ENCODE measurements at places on chromosomes 12 and 14.

- no peak overlapping the region for H3K27ac ChIP-seq
- H3K4me1 ChIP-seq, result no peaks in the 10 kb centered on the region
- no peaks in the 10 kb centered on the region for H3K36me3 ChIP-seq
- H3K27me3 ChIP-seq, result no peaks in the 10 kb centered on the region
Observed at GRCh38 chr12:11577658-11578260, 71.7 kb upstream of the ETV6 start.

- H3K27ac ChIP-seq, result no peak overlapping the region
Observed at GRCh38 chr14:98385851-98386250, 886.1 kb downstream of the BCL11B start.

- no peaks in the 10 kb centered on the region for H3K27me3 ChIP-seq
- H3K36me3 ChIP-seq, result no peaks in the 10 kb centered on the region
Observed at GRCh38 chr12:130203151-130203550, 40.9 kb downstream of the FZD10 start.

GRCh38 chr12:69936214-69936731 is 111.2 kb downstream of the MYRFL start:
- DNase-seq, result no peak
- no peak overlapping the region for H3K27ac ChIP-seq
- no peak overlapping the region for H3K4me3 ChIP-seq
- no peaks in the 10 kb centered on the region for H3K27me3 ChIP-seq

DNA sequence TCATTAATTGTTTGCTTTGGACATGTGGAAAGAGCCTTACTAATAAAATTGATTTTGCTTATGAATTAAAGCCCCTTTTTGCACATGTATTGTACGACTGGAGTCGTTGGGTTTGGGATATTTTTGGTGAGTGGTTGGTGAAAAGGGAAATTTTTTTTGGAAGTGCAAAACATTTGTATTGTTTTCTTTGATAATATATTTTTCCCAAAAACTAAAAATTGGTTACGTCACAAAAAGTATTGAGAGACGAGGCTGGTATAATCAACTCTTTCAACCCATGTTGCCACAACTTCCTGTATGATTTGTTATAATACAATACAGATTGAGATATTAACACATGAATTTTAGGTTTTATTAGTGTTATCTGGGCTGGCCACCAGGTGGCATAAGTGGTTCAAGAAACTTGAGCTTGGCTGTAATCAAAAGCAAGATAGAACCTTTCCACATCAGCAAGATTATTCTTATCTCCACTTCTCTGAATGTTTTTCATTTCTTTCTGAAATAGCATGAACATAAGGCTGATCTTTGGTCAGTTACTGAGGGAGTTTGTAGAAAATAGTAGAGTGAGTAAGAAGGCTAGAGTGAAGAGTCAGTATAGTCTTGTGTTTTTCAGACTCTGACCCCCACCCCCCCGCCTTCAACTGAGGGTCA is 8.7 kb downstream of the NGDN start:
- H3K4me1 ChIP-seq, result no peaks in the 10 kb centered on the region
- no peak overlapping the region for H3K27ac ChIP-seq
- no peaks in the 10 kb centered on the region for H3K36me3 ChIP-seq
- H3K27me3 ChIP-seq, result no peaks in the 10 kb centered on the region

DNA sequence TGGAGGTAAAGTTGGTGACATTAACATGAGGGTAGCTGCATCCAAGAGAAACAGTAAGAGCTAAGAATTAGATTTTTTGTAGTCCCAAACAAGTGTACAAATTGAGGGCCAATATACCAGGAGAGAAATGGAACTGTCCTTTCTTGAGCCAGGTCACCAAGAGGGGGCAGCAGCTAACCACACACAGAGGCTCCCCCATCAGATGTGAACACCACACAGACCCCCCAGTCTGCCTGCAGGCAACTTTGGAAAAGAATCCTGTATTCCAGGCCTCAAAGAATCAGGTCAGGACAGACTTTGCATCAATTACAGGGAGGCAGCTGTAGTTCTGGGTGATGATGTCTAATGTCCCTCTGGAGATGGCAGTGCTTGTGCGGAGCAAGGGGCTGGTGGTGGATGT is 77.9 kb downstream of the SPTB start:
- peak; percentile 20 for DNase-seq
- H3K27ac ChIP-seq, result no peak overlapping the region
- no peaks in the 10 kb centered on the region for H3K4me1 ChIP-seq
- no peak overlapping the region for H3K4me3 ChIP-seq
- H3K36me3 ChIP-seq, result no peaks in the 10 kb centered on the region
- H3K27me3 ChIP-seq, result no peaks in the 10 kb centered on the region

- no peak overlapping the region for H3K4me3 ChIP-seq
- DNase-seq, result no peak
- H3K27me3 ChIP-seq, result no peaks in the 10 kb centered on the region
Observed at GRCh38 chr12:60421741-60422140, 825.9 kb downstream of the SLC16A7 start.

GRCh38 chr14:98893675-98894074 is 378.3 kb downstream of the BCL11B start:
- no peaks in the 10 kb centered on the region for H3K27me3 ChIP-seq
- no peak overlapping the region for H3K4me3 ChIP-seq
- no peaks in the 10 kb centered on the region for H3K36me3 ChIP-seq

GRCh38 chr14:100729982-100730381 is 3.3 kb downstream of the DLK1 start:
- H3K36me3 ChIP-seq, result no peaks in the 10 kb centered on the region
- DNase-seq, result no peak

DNA sequence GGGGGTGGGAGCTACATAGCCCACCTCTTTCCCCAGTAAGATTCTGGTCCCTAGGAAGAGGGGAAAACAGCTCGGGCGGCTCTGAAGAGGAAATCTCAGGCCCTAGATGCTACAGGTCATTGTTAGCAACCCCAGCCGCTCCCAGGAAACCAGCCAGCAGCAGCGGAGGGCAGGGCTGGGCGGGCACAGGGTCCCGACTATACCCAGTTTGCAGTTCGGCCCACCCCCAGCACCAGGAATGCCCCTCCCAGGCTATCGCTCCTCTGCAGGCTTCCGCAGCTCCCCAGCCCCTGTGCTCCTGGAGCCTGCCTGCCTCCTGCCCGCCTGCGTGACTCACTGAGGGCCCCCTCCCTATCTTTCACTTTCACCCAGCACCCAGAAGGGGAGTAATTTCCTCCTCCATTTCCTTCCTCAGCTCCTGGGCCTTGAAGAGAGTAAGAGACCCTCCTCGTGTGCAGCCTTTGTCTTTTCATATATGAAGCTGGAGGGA is 27.2 kb upstream of the PNMA1 start:
- peak; percentile 56 for DNase-seq
- no peak overlapping the region for H3K4me3 ChIP-seq
- H3K4me1 ChIP-seq, result peaks cover 71% of the 10 kb centered on the region

GRCh38 chr14:68551045-68551683 is 241.7 kb downstream of the ZFP36L1 start:
- no peak overlapping the region for H3K4me3 ChIP-seq
- H3K36me3 ChIP-seq, result no peaks in the 10 kb centered on the region
- no peaks in the 10 kb centered on the region for H3K27me3 ChIP-seq
- peak overlapping the region; percentile 90 for H3K27ac ChIP-seq

GRCh38 chr14:64966976-64967375 is 5.2 kb downstream of the RAB15 start:
- H3K4me1 ChIP-seq, result peaks cover 10% of the 10 kb centered on the region
- DNase-seq, result no peak
- no peak overlapping the region for H3K4me3 ChIP-seq
- H3K27ac ChIP-seq, result no peak overlapping the region
- H3K27me3 ChIP-seq, result no peaks in the 10 kb centered on the region
- H3K36me3 ChIP-seq, result no peaks in the 10 kb centered on the region

DNA sequence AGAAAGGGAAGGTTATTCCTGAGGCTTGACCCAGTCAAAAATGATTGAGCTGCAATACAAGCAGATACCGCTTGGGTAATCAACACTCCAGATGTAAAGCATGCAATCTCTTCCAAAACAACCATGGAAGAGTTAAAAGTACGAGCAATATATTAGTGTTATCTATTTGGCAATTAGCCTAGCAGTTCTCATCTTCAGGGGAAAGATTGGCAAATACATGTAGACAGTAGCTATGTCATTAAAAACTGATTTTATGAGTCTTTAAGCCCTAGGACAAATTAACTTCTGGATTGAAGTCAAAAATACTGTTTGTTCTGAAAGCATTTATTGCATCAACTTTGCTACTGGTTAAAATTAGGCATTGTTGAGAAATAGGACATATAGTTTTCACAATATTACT is 9.3 kb upstream of the GYS2 start:
- no peaks in the 10 kb centered on the region for H3K36me3 ChIP-seq
- DNase-seq, result no peak
- H3K4me1 ChIP-seq, result no peaks in the 10 kb centered on the region
- H3K27me3 ChIP-seq, result no peaks in the 10 kb centered on the region
- H3K27ac ChIP-seq, result no peak overlapping the region

DNA sequence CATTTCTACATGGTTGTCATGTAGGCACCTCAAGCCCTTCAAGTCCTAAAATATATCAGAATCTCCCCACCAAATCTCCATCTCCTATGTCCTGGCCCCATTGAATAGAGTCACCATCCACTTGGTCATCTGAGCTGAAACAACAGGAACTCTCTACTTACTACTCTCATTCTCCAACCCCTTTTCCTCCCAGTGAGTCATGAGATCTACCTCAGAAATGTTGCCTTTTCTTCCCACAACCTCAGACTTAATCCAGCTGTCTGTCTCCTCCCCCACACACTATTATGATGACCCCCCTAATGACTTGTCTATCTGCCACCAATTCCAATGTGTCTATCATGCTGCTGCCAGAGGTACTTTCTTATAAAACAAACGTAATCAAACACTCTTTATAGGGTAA is 72.3 kb upstream of the TMEM263 start:
- no peaks in the 10 kb centered on the region for H3K27me3 ChIP-seq
- no peaks in the 10 kb centered on the region for H3K36me3 ChIP-seq
- no peaks in the 10 kb centered on the region for H3K4me1 ChIP-seq
- no peak overlapping the region for H3K27ac ChIP-seq
- no peak for DNase-seq

GRCh38 chr14:55265197-55265596 is 6.0 kb upstream of the FBXO34 start:
- H3K36me3 ChIP-seq, result no peaks in the 10 kb centered on the region
- peaks cover 14% of the 10 kb centered on the region for H3K4me1 ChIP-seq
- H3K27me3 ChIP-seq, result no peaks in the 10 kb centered on the region
- no peak overlapping the region for H3K27ac ChIP-seq

DNA sequence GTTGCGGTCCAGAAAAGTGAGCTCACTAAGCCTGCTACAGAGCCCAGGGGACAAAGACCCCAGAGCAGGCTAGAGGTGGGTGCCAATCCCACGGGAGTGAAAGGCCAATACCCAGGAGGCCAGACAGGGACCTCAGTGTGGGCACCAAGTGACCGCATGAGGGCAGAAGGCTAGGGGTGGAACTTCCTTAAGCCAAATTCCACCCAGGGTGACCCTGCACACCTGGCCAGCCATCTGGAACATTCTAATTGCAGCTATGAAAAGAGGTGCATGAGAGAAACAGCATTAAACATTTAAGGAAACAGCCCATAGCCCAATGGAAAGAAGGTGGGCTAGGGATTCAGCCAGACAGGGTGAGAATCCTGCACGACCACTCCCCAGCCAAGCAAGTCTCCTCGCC is 19.4 kb downstream of the GLTP start:
- peaks cover 9% of the 10 kb centered on the region for H3K4me1 ChIP-seq
- DNase-seq, result no peak
- no peak overlapping the region for H3K27ac ChIP-seq
- H3K36me3 ChIP-seq, result no peaks in the 10 kb centered on the region
- H3K4me3 ChIP-seq, result no peak overlapping the region

DNA sequence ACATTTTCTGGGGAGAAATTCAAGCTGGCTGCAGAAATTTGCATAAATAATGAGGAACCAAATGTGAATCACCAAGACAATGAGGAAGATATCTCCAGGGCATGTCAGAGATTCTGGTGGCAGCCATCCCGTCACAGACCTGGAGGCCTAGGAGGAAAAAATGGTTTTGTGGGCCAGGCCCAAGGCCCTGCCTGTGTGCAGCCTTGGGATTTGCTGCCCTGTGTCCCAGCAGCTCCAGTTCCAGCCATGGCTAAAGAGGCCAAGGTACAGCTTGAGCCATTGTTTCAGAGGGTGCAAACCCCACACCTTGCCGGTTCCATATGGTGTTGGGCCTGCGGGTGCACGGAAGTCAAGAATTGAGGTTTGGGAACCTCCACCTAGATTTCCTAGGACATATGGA is 147.5 kb downstream of the ADCK1 start:
- no peaks in the 10 kb centered on the region for H3K4me1 ChIP-seq
- H3K27ac ChIP-seq, result no peak overlapping the region
- H3K4me3 ChIP-seq, result no peak overlapping the region
- no peak for DNase-seq

GRCh38 chr12:80684077-80684495 is 23.3 kb upstream of the MYF6 start:
- no peaks in the 10 kb centered on the region for H3K4me1 ChIP-seq
- H3K4me3 ChIP-seq, result no peak overlapping the region
- no peak overlapping the region for H3K27ac ChIP-seq

- H3K4me1 ChIP-seq, result no peaks in the 10 kb centered on the region
- no peak overlapping the region for H3K27ac ChIP-seq
- H3K27me3 ChIP-seq, result no peaks in the 10 kb centered on the region
- H3K4me3 ChIP-seq, result no peak overlapping the region
- no peak for DNase-seq
Observed at GRCh38 chr12:30546121-30546520, 149.5 kb downstream of the IPO8 start.

- H3K27ac ChIP-seq, result no peak overlapping the region
- no peaks in the 10 kb centered on the region for H3K27me3 ChIP-seq
- no peak for DNase-seq
- H3K4me3 ChIP-seq, result no peak overlapping the region
Observed at GRCh38 chr12:50049254-50050118, 7.9 kb upstream of the ASIC1 start.

GRCh38 chr14:75125617-75126016 is 1.2 kb downstream of the NEK9 start:
- no peak overlapping the region for H3K4me3 ChIP-seq
- H3K27ac ChIP-seq, result no peak overlapping the region
- no peaks in the 10 kb centered on the region for H3K36me3 ChIP-seq

DNA sequence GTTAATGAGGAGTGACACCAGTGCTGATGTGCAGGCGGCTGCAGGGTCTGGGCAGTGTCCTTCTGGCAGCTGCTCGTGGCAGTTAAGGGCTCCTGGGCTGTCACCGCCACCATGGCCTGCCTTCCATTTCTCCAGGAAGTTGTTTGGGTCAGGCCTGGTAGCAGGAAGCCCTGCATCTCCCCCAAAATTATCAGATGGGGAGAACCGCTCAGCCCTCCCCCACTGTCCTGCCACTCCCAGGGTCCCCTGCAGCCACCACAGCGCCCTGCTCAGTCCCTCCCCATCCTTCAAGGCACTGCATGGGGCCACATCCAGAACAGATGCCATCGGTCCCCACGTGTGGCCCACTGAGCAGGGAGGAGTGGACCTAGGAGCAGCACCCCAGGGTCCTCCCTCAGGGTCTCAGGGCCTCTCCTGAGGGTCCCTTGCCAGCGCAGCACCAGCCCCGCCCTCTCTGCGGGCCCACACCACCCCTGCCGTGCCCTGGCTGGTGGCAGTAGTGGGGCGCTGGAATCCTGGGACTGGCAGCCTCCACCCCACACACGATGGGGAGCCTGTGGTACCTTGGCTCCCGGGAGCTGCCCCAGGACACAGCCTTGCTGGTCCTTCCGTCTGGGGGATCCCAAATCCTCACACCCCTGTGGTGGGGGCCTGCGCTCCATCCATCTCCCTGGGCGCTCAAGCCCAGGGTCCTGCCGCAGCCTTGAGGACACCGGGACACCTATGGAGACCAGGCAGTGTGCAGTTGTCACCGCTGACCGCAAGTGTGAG is 10.3 kb upstream of the AMN start:
- no peaks in the 10 kb centered on the region for H3K36me3 ChIP-seq
- H3K4me1 ChIP-seq, result no peaks in the 10 kb centered on the region
- H3K4me3 ChIP-seq, result no peak overlapping the region
- DNase-seq, result no peak
- no peaks in the 10 kb centered on the region for H3K27me3 ChIP-seq
- H3K27ac ChIP-seq, result no peak overlapping the region
